ENCODE measurements at places on chromosomes 13 and 19.

DNA sequence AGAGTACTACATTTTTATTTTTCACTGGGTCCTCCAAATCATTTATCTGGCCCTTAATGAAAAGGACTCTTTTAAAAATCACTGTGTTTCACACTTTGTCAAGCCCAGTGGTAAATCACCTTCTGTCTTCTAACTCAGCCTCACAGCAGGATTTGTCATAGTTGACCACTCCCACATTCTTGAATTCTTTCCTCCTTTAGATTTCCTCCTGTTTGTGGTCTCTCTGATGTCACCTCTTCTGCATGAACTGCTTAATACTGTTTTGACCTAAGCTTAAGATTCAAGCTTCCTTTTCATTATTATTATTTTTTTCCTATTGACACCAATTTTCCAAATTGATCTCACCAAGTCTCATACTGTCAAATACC is 899.8 kb upstream of the MIR17HG start:
- no peak for DNase-seq

DNA sequence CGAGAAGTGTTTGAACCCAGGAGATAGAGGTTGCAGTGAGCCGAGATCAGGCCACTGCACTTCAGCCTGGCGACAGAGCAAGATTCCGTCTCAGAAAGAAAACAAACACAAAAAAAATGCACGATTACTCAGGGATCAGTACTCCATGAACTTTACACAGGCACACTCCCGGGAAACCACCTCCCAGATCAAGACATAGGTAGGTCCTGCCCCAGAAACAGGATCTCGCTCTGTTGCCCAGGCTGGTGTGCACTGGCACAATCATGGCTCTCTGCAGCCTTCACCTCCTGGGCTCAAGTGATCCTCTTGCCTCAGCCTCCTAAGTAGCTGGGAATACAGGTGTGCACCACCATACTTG is 11.2 kb downstream of the VASP start:
- DNase-seq, result no peak

GRCh38 chr13:66076417-66076816 is 1153.7 kb downstream of the PCDH9 start:
- DNase-seq, result no peak

- no peak for DNase-seq
Measured at GRCh38 chr13:28041031-28041461, 52.6 kb upstream of the URAD start.

DNA sequence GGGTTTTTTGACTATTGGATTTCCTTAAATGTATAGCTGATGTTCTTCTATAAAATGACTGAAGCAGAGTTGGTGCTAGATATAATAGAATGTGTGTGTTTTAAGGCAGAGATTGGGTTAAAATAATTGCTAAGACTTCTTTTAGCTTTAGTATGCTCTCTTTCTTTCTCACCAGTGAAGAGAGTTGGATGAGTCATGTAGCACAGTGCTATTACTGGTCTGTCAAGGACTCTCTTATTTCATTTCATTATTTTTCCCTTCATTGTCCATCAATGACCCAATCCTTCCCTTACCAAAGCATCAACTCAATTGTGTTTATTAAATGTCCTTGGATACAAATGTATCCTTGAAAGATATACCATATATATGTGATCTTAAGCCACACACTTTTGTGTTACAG is 268.9 kb downstream of the IRS2 start:
- DNase-seq, result no peak

DNA sequence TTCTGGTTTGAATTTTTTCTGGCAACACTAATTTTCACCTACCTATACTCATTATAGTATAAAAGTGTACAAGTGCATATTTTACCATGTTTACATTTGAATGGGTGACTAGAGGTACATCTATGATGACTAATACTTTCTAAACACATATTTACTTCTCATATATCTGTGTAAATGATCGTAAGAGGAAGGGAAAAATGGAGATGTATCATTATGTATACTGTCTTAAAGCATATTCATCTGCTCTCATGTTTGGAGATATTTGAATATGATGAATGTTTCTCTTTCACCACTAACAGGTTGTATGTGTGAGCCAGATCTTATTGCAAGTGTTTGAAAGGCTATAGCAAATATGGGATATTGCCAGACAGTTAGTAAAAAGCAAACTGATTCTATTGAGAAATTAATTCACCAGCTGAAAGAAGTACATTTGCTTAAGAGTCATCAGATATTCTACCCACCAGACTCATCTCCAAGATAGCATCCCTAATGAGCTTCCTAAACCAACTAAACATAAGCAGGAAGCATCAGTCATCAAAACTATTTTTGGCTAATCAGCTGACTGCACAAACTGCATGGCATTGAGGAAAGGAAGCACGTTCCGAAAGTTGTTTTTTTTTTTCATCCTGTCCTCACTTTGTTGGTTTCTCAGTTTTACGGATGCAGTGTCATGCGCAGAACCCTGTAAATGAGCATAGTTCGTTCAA is 738.2 kb downstream of the GPC5 start:
- DNase-seq, result no peak

DNA sequence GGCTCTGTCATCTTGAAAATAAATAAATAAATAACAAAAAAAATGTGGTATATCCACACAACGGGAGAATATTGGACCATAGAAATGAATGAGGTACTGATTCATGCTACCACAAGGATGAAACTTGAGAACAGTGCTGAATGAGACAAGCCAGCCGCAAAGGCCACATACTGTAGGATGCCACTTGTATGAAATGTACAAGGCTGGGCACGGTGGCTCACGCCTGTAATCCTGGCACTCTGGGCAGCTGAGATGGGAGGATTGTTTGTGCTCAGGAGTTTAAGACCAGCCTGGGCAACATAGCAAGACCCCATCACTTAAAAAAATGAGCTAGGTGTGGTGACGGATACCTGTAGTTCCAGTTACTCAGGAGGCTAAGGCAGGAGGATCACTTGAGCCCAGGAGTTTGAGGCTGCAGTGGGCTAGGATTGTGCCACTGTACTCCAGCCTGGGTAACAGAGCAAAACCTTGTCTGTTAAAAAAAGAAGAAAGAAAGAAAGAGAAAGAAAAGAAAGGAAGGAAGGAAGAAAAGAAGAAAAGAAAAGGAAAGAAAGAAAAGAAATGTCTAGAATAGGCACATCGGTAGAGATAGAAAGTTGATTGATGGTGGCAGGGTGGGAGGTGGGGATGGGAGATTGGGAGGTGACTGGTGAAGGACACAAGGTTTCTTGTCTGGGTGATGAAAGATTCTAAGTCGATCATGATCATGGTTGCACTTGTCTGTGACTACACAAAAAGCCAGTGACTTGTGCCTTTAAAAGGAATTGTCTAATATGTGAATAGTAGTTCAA is 20.3 kb downstream of the HPN start:
- no peak for DNase-seq

DNA sequence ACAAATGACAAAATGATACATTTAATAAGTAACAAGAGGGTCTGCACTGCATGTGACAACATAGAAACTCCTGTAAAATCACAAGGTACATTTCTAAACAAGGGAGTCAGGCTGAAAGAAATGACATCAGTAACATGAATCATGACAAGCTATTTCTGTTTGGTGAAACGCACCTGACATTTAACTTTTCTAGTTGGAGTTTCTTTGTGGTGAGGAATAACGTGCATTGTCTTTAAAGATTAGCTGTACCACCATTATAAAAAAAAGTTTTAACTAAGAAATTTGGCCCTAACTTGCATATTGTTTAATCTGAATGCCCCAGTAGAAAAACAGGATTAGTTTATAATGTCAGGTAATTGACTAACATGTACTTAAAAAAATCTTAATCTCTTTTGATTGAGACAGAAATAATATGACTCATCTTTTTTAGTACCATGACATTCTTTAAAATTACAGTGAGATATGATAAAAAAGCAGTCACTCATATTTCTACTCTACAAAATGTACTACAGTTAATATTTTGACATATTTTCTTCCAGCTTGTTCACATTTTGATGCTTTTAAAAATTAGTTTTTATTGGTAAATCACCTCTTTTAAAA is 418.2 kb downstream of the KLF12 start:
- no peak for DNase-seq

DNA sequence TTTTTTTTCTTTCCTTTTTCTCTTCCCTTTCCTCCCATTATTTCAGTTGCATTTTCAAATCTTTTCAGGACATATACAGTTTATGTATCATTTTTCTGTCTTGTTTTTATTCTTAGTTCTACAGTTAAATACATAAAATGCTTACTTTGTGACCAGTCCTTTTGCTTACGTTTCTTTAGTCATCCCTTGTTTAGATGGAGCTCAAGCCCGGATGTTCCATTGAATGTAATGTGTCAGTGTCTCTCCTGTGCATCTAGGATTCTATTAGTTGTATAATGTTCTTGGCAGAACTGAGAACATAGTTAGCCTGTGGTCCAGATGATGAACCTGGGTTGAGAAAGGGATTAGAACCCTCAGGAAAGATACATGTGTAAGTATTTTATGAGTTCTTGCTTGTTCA is 17.8 kb downstream of the WASF3 start:
- no peak for DNase-seq

DNA sequence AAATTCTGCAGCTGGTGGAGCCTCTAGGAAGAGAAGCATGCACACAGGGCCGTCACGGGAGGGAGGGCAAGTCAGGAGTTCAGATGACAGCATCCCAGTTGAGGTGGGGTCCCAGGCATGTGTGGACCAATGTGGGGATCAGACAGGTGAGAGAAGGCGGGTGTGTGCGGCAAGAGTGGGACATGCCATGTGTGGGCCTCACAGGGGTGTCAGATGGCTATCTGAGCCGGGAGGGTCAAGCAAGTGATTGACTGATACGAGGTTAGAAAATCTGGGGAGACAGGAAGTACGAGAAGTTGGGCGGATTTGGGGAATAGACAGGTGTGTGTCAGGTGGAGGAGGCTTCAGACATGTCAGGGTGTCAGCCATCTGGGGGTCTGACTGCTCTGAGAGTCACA is 8.9 kb downstream of the RASGRP4 start:
- no peak for DNase-seq

DNA sequence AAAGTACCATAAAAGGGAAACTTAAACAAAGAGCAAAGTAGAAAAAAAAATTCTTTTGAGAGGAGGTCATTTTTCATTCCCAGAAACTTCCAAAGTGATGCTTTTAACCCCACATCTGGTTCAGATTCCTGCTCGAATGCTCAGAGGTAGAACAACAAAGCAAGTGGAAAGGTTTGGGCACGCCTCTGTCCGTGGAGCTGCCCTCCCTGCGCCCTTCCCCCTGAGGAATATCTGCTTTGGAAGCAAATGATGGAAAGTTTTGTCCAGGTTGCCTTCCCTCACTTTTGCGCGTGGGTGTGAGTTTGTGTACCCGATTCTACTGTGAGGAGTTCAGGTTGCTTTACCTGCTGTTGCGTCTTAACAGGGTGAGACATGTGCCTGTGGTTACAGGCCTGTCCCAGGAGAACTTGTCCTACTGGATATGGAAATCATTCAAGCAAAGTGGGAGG is 110.2 kb downstream of the KLF5 start:
- no peak for DNase-seq

- DNase-seq, result no peak
Measured at GRCh38 chr19:38211766-38212165, 12.3 kb downstream of the DPF1 start.

DNA sequence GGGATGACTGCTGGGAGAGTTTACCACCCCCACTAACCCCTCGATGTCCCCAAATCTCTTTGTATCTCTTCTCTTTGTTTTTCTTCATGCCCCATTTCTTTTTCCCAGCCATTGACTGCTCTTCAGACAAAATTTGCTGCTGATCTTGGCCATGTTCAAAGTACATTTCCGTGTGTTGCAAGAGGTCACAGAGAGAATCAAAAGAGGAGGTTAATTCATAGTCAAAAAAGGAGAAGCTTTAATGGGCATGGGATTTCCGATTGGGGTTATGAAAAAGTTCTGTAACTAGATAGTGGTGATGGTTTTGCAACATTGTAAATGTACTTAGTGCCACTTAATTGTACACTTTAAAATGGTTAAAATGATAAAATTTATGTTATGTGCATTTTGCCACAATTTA is 121.1 kb downstream of the FLT1 start:
- DNase-seq, result no peak

GRCh38 chr13:107835339-107836018 is 379.9 kb downstream of the LIG4 start:
- no peak for DNase-seq
